ENCODE measurements at places on chromosomes 6 and 20.

DNA sequence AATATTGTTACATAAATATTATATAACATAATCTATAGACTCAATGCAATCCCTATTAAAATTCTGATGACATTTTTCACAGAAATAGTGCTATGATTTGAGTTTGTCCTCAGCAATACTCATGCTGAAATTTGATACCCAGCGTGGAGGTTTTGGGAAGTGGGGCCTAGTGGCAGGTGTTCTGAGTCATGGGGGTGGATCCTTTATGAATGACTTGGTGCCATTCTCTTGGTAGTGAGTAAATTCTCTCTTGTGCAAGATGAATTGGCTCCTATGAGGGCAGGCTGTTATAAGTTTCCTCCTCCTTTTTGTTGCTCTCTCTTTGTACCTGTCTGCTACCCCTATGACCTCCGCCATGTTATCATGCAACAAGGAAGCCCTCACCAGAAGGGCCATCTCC is 65.8 kb downstream of the SHPRH start:
- no peak for DNase-seq

DNA sequence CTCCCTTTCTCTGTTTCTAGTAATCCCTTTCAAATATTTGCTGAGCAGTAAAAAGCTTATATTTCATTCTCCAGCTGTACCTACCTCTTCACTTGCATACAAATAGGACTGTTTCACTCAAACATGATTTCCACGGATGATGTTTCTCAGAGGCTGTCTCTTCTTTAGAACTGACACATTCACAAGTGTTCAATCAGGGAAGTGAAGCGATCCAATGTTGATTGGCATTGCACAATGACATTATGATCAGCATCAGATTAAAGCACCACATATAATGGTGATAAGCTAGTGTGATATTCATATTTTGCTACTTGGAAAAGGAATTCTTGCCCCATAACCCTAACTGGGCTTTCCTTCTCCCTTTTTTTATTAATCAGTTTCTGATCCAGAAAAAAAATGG is 681.8 kb downstream of the TBC1D32 start:
- no peak for DNase-seq

- peak; percentile 38 for DNase-seq
Measured at GRCh38 chr6:79810871-79811270, 136.5 kb downstream of the ELOVL4 start.

DNA sequence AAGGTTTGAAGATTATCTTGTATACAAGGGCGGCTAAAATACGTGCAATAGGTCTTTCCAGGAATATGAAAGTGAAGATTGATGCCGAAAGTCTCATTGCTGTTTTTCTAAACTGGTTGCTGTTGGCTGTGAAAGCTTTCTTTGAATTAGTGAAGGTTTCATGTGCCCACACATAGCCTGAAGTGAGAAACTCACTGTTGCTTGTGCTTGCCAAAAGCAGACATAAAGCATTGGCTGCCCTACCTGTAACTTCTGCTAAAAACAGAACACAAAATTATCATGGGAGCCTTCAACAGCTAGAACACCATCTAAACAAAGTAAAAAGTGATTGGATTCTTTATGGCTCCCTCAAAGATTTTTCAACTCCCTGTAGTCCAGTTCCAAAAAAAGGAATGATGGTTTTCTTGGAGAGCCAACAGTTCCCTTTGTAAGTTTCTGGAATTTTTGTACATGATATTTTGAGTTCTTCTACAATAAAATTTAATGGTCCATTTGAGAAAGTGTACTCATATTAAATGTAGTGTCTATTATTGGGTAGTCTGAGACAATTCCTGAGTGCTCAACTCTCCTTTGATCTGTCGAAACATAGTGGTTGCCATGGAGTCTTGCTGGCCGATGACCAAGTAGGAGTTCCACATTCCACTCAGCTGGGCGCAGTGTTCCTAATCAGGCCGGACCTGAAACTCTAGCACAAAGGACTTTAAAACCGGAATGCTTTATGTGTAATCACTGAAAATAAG is 68.5 kb downstream of the PLEKHG1 start:
- no peak for DNase-seq
